ENCODE measurements at places on chromosomes 2 and 18. TPM values are rescaled to one million over a fixed set of nuclear protein-coding genes. Genes with fewer than 3 reads are reported as not detected.

AMER3 gene
- not detected for polyA plus RNA-seq

DNA sequence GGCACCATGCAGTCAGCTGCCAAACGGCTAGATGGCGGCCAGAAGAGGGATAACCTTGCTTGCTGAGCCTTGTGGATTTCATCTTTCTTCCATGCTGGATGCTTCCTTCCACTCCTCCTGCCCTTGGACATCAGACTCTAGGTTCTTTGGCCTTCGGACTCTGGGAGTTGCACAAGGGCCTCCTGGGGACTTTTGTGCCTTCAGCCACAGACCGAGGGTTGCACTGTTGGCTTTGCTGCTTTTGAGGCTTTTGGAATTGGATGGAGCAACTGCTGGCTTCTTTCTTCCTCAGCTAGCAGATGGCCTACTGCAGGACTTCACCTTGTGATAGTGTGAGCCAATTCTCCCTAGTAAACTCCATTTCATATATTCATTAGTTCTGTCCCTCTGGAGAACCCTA is 31.0 kb downstream of the STRADB start:
- no peaks in the 10 kb centered on the region for H3K27me3 ChIP-seq
- H3K4me3 ChIP-seq = no peak overlapping the region
- peaks cover 17% of the 10 kb centered on the region for H3K36me3 ChIP-seq

ASAP2 gene
- polyA plus RNA-seq = 10.9 TPM

DNA sequence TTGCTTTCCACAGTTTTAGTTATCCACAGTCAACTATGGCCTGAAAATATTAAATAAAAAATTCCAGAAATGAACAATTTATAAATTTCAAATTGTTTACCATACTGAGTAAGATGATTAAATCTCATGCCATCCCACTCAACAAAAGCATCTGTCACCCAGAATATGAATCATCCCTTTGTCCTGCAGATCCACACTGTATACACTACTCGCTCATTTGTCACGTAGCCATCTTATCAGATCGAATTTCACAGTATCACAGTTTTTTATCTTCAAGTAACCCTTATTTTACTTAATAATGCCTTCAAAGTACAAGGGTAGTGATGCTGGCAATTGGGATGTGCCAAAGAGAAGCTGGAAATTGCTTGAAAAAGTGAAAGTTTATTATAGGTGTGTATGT is 291.8 kb upstream of the LRATD1 start:
- H3K27ac ChIP-seq = no peak overlapping the region
- H3K4me1 ChIP-seq = no peaks in the 10 kb centered on the region
- H3K4me3 ChIP-seq = no peak overlapping the region
- H3K27me3 ChIP-seq = no peaks in the 10 kb centered on the region
- DNase-seq = no peak

IL1B gene
- 1.1 TPM for polyA plus RNA-seq
